Cerebellar nuclear complex (tissue), 1 donor: ENCODE measurements at places on chromosomes 7 and 10.

DNA sequence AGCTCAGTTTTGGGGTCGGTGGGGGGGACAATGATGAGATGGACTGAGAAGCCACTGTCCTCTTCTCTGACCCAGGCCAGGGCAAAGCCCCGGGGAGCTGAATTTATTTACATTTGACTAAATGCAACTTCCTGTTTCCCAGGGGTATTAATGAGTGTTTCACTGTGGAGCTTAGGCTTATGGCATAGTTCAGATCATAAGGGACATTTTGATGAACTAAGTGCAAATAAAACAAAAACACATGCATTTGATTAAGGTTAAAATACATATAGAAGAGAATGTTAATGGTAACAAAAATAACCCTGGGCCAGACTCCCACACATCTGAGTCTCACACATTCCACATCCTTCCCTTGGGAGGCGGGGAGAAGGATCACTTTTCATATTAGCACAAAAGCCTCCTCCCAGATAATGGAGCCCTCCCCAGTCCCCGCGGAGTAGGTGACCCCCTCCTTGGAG is 320.6 kb downstream of the FRMD4A start:
- no peak for DNase-seq

DNA sequence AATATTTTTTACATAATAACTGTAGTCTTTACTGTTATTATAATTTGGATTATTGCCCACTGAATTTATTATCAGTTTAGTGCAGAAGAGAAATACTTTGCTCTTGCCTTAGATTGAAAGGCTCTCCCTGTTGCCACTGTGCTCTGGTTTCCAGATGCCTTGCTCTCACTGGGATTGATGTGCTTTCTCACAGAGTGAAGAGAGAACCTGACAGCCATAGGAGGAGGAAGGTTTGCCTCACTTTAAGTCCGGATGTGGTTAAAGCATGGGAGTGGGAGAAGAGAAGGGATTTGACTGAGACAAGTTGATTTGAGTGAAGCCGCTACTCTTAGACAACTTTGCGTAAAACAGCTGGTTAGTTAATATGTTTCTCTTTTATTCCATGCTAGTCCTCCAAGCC is 68.2 kb upstream of the RPA3 start:
- DNase-seq, result no peak

DNA sequence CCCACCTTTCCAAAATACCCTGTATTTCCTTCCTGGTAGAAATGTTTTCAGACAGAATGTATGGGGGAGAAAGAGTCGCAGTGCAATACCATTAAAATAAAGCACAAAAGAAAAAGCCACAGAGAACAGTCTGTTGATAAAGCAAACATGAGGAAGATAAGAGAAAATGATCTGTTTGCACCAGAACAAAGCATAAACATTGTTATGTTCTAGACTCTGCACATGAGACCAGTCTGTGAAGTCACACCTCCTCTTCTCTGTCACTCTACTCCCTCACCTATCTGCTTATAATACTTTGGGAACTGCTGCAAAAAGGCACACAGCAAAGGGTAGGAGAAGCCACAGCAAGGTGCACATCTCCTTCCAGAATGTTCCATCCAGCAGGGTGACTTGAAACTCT is 67.2 kb upstream of the LRGUK start:
- no peak for DNase-seq

GRCh38 chr10:21144047-21144446 is 246.9 kb upstream of the NEBL start:
- no peak for DNase-seq

GRCh38 chr10:7622969-7623368 is 43.8 kb downstream of the ITIH5 start:
- DNase-seq, result no peak

GRCh38 chr10:76918106-76918505 is 719.5 kb downstream of the KCNMA1 start:
- DNase-seq, result no peak

DNA sequence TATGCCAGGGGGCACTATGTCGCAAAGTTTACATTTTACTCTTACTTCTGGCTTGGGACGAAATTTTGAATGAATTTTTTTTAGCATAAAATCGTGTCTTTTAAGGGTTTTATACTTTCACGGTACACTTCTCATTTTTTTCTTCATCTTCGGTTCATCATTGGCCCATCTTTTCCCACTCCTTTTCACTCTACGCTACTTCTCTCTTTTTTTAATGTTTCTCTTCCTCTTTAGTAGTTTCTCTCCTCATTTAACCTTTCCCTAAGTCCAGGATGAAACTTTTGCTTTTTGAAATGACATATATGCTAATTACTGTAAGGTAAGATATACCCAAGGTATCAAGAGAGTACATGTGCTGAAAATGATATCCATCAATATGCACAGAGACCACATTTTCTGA is 39.5 kb downstream of the C7orf33 start:
- no peak for DNase-seq

- no peak for DNase-seq
These were observed 105.5 kb upstream of the TBX20 start for GRCh38 chr7:35359423-35359822.

DNA sequence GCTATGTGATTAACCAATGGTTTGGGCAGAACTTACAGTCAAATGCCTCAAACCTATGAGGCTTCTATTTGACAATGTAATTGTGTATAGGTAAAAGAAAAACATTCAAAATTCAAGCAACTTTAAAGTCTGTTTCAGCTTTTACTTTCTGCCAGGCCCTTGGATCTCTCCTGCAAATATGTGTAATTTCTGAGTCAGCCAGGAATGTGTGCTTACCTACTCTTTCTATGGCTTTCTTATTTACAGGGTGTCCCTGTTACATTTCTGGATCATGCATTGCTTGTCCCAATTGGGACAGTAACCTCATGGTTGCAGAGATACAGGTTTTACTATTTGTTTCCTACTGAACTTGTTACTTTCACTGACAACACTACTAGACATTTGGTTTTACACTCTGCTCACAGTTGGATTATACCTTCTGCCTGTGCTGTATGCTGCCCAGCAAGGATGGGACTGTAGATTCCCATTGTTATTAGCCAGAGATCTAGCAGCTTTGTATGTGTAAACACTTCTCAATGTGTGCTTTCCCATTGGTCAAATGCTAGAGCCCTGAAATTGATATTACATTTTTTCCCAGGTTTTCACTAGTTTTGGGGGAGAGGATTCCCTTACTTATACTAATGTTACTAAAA is 355.3 kb downstream of the ARL4A start:
- DNase-seq, result no peak

DNA sequence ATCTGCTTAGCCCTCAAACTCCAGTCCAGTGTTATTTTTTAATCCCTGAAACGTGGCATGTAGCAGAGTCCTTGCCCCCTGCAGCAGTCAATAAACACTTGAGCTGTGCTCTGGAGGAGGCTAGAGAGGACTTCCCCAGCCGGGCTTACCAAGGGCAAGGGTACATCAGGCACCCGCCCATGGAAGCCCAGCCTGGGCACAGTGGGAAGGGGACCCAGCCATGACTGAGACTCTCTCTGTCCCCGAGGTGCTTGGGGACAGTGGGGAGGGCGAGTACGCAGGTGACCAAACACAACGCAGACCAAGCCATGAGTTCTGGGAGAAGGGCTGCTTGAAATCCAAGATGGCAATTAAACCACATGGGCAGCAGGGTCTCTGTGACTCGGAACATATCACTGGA is 45.2 kb downstream of the EBF3 start:
- DNase-seq, result no peak

DNA sequence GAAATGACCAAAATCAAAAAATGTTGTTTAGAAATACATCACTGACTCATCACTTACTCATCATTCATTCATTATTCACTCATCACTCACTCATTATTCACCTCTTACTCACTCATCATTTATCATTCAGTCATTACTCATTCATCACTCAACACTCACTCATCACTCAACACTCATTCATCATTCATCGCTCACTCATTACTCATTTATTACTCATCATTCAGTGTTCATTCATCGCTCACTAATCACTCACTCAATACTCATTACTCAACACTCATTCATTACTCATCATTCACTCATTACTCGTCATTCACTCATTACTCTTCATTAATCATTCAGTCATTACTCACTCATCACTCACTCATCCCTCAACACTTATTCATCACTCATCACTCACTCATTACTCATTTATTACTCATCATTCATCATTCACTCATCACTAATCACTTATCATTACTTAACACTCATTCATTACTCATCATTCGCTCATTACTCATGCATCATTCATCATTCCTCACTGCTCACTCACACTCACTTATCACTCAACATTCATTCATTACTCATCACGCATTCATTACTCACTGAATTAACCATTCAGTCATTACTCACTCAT is 238.5 kb downstream of the ADARB2 start:
- DNase-seq, result no peak

GRCh38 chr10:60944058-60944909 is at the start of gene RHOBTB1:
TSS of gene RHOBTB1 (minus strand) at chr10:60944185. CDS start at chr10:60911542, 32,643 bp downstream.
- DNase-seq, result no peak

DNA sequence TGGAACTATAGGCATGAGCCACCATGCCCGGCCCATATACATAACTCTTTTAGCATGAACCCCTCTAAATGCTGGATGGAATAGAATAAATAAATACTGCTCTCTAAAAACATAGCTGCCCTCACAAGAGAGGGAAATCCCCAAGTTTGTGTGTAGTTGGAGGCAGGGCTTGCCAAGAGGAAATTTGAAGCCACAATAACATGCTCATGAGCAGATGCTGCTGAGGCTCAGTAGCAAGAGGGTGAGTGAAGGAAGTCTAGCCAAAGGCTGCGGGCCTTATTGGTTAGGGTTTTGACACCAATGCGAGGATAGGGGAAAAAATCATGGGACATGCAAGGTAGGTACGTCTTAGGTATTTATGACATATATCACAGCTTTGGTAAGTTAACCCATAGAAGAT is 17.3 kb downstream of the TPK1 start:
- DNase-seq, result no peak

- DNase-seq, result no peak
These were observed 1000.9 kb downstream of the LRMDA start for GRCh38 chr10:76432016-76433012.

GRCh38 chr10:986137-986825 is 2.0 kb upstream of the GTPBP4 start:
- DNase-seq, result no peak

DNA sequence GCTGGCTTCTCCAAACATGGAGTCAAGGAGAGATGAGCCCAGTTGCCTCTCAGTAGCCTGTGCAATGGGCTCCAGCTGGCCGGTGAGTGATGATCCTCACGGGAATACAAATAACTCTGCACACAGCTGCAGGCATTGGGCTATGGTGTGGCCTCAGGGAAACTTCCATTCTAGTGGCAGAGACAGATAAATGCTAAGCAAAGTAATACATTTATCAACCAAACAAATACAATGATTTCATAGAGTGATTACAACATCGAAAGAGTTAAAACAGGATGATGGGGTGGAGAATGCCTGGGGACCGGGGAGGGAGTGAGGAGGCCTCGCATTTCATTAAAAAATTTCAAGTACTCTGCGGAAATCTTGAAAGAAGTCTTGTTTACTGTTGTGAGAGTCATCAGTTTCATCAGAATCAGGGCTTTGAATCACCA is 15.0 kb upstream of the AKR1B1 start:
- no peak for DNase-seq

DNA sequence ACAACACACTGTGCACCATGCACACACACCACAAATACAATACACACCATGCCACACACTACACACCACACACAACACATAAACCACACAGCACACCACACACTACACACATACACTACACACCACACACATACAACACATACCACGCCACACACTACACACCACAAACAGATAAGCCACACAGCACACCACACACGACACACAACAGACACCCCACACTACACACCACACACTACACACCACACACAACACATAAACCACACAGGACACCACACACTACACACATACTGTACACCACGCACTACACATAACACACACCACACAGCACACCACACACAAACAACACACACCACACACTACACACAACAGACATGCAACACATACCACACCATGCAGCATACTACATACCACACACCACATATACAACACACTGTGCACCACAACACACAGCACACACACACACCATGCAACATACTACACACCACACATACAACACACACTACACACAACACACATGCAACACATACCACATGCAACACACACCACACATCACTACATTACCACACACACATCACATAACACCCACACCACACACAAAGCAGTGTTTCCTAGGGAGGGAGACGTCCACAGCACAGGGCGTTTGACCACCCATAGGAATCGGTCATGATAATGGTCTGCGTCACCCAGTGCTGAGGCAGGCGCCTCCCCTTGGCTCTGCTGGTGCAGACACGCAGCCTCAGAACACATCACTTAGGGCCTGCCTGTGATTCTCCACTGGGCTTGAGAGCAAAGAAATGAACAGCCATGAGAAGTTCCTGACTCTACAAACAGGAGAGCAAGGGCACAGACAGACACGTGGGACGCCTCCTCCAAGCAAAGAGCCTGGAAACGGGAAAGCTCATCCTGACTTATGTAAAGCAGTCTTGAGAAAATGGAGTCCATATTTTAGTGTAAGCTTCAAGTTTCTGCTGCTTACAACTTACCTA is 458.3 kb downstream of the PTPRN2 start:
- DNase-seq, result no peak

DNA sequence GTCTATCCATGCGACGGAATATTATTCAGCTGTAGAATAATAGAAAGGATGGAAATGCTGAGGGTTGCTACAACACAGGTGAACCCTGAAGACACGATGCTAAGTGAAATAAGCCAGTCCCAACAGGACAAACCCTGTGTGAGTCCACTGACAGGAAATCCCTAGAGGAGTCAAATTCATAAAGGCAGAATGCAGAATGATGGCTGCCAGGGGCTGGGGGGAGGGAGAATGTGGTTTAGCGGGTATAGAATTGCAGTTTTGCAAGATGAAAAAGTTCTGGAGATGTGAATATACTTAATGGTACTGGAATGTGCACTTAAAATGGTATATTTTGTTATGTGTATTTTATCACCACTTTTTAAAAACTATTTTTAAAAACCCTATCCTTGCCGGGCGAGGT is 36.9 kb upstream of the DOCK1 start:
- DNase-seq, result no peak

- no peak for DNase-seq
These were observed 152.5 kb upstream of the ZNF32 start for GRCh38 chr10:43801140-43801539.

DNA sequence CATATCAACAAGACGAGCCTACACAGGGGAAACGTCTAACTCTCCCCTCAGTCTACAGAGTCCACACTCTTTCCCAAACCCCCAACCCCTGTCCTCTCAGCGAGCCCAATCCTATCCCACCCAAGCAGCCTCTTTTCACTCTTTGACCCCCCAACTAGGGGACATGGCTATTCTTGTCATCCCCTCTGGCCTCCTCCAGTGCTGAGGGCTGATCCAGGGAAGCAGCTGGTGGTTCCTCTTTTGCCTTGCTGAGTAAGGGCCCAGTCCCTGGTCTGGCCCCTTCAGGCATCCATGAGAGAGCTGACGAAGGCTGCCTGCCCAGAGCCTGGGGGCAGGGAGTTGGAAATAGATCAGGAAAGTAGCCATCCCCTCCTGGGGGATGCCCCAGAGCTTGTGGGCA is 6.4 kb downstream of the NOBOX start:
- no peak for DNase-seq

DNA sequence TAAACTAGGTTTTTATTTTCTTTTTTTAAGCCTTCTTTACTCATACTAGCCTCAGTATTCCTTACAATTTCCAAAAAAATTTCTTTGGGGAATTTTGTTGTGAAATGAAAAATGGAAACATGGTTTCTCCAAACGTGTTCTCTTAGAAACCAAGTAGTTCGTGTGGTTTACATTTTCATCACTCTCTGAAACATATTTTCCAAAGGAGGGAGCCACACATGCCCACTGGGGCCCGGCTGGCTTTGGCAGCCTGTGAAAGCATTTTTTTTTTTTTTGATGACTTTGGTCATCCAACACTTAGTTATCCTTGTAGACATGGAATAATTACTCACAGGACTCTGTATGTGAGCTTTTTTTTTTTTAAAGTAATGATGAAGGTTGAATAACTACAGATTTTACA is 169.6 kb downstream of the C7orf25 start:
- DNase-seq, result no peak
